ENCODE measurements at places on chromosomes 13 and 19.

- no peak for DNase-seq
Measured at GRCh38 chr19:3516675-3517207, 10.6 kb downstream of the FZR1 start.

GRCh38 chr13:50323440-50324065 lies 308.3 kb downstream of the KCNRG start:
- DNase-seq = no peak

DNA sequence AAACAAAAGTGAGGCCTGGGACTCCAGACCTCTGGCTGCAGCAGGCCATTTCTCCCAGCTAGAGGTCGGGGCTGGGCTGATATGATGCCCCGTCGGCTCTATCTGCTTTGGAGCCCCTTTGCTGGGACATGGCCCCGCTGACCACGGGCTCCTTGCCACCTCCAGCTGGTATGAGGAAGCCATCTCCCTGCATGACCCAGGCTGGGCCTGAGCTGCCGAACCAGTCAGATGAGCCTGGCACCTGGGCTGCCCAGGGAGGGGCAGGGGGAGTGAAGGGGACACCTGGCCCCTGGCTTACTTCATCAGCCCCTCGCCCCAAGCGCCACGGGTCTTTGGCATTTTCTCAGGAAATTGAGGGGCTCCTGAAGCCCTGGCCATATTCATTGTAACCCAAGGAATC lies 7.8 kb downstream of the ZSWIM4 start:
- DNase-seq = no peak

GRCh38 chr13:87582399-87582798 lies 88.8 kb upstream of the SLITRK5 start:
- no peak for DNase-seq

- DNase-seq = no peak
Measured at GRCh38 chr13:75312884-75313520, 169.0 kb downstream of the TBC1D4 start.

GRCh38 chr19:17348700-17349099 lies 11.3 kb downstream of the GTPBP3 start:
- DNase-seq = no peak

- DNase-seq = no peak
Measured at GRCh38 chr19:49799798-49800376, 13.2 kb downstream of the FUZ start.

- no peak for DNase-seq
Measured at GRCh38 chr13:30026093-30026492, 175.7 kb upstream of the UBL3 start.

DNA sequence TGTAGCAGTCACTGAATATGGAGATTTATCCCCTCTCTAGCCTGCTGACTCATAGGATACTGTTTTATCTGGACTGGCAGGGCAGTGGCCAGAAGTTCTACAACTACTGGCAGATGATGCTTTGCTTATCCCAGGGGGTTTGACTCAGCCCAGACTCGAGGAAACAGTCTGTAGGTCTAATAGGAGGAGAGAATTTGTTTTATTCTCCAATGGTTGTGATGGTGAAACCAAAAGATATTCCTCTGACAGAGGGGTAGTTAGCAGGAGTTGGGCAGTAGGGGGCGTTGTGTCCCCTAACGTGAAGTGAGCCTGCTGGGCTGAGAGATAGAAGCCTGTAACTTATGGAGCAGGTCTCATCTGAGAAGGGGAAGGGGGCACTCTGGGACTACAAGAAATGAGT lies 74.9 kb downstream of the WTIP start:
- no peak for DNase-seq

- no peak for DNase-seq
Measured at GRCh38 chr13:19657872-19658591, 24.6 kb downstream of the MPHOSPH8 start.

DNA sequence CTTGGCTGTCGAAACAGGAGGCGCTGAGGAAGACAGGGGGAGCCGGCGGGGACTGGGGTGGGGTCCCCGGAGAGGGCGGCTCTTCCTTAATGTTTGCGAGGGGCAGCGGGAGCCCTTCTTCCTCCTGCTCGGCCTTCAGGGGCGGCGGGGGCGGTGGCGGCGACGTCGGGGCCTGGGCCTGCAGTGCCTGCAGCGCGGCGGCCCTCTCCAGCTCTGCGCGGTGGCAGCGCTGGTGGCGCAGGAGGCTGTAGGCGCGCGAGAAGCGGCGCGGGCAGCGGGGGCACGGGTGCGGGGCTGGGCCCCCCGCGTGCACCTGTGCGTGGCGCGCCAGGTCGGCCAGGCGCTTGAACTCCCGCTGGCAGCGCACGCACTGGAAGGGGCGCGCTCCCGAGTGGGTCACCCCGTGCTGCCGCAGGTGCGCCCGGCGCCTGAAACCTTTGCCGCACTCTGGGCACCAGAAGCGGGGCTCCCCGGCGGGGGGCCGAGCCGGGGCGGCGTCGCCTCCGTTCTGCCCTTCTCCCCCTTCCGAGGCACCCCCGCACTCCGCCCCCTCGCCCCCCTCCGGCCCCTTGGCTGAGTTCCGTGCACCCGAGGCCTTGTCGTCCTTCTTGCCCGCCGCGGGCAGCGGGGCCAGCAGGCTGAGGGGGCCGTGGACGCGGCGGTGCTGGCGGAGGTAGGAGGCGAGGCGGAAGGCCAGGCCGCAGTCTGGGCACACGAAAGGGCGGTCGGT lies 2.5 kb downstream of the ZNF579 start:
- no peak for DNase-seq

GRCh38 chr13:91740756-91741155 lies 342.3 kb downstream of the GPC5 start:
- no peak for DNase-seq

DNA sequence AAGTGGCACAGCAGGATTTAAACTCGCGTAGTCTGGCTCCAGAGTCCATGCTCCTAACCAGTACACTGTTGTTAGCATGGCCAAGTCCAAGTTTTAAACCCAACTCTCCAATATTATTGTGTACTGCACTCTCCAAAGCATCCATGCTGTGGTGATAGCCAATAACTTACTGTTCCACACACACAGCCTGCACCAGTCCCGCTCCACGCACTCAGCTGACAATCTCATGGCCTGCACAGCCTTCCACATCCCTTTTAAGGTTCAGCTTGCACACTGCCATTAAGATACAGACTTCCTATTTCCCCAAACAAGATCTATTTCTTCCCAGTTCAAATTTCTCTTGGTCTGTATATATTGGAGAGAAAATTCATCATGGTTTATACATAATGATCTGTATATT lies 80.7 kb downstream of the LHFPL6 start:
- DNase-seq = no peak

GRCh38 chr13:67275351-67275960 lies 45.3 kb upstream of the PCDH9 start:
- DNase-seq = no peak

- DNase-seq = peak; percentile 76
Measured at GRCh38 chr19:48716562-48717291, 2.8 kb downstream of the MAMSTR start.

- peak; percentile 33 for DNase-seq
Measured at GRCh38 chr19:35495107-35496064, 5.1 kb upstream of the KRTDAP start.

All from nucleus accumbens (tissue), 56 donors.